ENCODE measurements at places on chromosomes 4 and X.
A peak's percentile ranks its signal among the peaks of the same experiment; 100 is the strongest.

DNA sequence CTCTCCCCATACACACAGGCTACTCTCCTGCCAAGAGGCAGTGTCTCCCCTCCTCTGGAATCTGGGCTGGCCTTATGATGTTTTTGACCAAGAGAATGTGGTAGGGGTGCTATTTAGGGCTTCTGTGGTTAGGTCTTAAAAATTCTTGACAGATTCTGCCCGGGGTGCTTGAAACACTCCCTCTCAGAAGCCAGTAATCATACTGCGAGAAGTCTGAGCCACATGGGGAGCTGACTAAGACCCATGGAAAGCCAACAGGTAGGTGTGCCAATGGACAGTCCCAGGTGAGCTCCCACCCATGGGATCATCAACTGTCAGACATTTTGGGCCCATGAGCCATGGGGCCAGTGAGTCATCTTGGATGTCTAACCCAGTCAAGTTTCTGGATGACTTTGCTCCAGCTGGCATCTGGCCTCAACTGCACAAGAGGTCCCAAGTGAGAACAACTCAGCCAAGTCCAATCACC lies 315.7 kb downstream of the FBXW7 start:
- no peak overlapping the region for H3K27ac ChIP-seq
- DNase-seq = no peak
- peaks cover 24% of the 10 kb centered on the region for H3K36me3 ChIP-seq
- H3K4me3 ChIP-seq = no peak overlapping the region

DNA sequence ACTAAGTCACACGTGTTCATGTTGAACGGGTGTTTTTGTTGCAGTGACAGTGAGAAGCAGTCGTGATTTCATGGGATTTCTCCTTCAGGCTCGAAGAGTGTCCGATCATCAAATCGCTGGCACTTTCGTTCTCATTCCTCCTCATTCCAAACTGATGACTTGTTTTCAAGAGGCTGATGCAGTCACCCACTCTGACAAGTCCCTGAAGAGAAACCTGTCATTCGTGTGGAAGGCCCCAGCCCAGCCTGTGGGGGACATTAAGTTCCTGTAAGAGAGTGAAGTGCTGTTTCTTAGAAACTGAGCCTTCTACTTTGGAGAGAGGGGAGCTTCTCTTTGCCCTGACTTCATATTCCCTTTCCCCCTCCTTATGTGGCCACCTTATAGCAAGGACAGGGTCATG lies 8.0 kb downstream of the REELD1 start:
- no peak overlapping the region for H3K4me3 ChIP-seq

DNA sequence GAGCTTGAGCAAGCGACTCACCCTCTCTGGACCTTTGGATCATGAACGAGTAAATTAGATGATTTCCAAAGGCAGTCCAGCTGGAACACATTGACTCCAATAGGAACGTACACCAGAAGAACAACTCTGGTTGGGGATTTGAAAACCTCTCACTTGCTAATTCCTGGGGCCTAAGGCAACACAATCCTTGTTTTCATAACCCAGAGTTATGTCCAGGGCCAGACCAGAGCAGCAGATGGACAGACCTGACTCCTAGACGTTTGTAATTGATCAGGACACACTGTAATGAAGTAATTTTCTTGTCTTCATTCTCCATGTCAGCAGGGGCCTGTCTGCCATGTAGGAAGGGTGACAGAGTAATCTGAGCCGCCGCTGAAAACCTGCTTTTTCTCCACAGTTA lies 283.9 kb downstream of the IDS start:
- no peak overlapping the region for H3K27ac ChIP-seq
- H3K4me3 ChIP-seq = no peak overlapping the region
- H3K4me1 ChIP-seq = no peaks in the 10 kb centered on the region
- DNase-seq = no peak
- H3K36me3 ChIP-seq = no peaks in the 10 kb centered on the region

- H3K4me3 ChIP-seq = no peak overlapping the region
- no peaks in the 10 kb centered on the region for H3K36me3 ChIP-seq
- H3K4me1 ChIP-seq = peaks cover 32% of the 10 kb centered on the region
- no peak for DNase-seq
Observed at GRCh38 chr4:149985981-149986380, 92.3 kb upstream of the DCLK2 start.

GRCh38 chr4:102599455-102599854 lies 98.3 kb downstream of the NFKB1 start:
- H3K4me3 ChIP-seq = peak overlapping the region; percentile 6
- no peak for DNase-seq
- H3K27me3 ChIP-seq = no peaks in the 10 kb centered on the region

DNA sequence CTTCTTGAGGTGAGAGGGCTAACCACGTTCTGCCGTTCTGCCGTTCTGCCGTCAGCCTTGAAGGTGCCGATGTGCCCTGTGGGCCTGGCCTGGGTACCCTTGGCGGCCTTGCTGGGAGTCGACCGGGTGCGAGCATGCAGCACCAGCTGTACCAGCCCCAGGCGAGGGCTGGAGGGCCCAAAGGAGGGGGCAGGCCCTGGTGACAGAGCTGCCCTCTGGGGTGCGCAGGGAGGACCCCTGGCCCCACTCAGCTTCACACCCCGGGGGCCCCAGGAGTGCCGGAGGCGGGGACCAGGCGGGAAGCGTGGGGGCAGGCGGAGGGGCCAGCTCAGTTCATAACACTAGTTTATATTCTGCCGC lies 22.1 kb downstream of the UVSSA start:
- H3K27ac ChIP-seq = no peak overlapping the region

GRCh38 chr4:46839128-46839527 lies 69.9 kb downstream of the COX7B2 start:
- H3K4me1 ChIP-seq = no peaks in the 10 kb centered on the region
- no peak overlapping the region for H3K27ac ChIP-seq
- no peak for DNase-seq
- no peaks in the 10 kb centered on the region for H3K27me3 ChIP-seq
- no peak overlapping the region for H3K4me3 ChIP-seq

DNA sequence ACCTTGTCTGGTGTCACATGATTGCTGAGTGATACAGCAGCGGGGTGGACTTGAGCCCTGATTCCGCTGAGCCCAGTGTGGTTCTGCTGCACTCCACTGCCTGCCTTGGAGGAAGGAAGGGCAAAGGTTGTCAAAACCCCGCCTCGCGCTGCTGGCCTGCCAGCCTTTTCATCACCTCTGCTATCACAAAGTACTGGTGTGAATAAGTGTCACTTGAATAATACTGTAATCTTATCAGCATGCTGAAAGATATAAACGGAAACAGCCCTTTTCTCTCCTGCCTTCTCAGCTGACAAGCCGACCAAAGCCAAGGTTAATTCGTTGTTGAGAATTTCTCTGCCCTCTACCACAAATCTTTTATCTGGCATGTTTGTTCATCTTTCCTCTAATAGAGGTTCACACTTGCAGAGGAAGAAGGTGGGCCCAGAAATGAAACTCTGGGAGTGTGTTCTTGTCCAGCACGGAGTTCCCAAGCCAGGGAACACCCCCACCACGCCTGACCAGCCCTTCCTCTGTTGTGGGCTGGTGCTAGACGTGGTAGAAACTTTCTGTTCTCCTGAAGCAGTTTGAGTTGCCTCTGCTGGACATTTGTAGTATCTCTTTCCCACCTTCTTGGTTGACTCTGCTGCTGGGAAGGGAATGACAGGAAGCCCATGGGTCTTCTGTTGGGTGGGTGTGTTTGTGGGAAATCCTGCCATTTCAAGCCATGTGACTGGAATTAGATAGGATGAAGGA lies 21.5 kb downstream of the FHDC1 start:
- H3K27ac ChIP-seq = no peak overlapping the region
- H3K36me3 ChIP-seq = no peaks in the 10 kb centered on the region
- no peaks in the 10 kb centered on the region for H3K4me1 ChIP-seq

GRCh38 chr4:110503270-110504083 lies 27.5 kb downstream of the ENPEP start:
- H3K36me3 ChIP-seq = no peaks in the 10 kb centered on the region
- no peak overlapping the region for H3K27ac ChIP-seq
- H3K27me3 ChIP-seq = peaks cover 13% of the 10 kb centered on the region
- H3K4me1 ChIP-seq = no peaks in the 10 kb centered on the region

DNA sequence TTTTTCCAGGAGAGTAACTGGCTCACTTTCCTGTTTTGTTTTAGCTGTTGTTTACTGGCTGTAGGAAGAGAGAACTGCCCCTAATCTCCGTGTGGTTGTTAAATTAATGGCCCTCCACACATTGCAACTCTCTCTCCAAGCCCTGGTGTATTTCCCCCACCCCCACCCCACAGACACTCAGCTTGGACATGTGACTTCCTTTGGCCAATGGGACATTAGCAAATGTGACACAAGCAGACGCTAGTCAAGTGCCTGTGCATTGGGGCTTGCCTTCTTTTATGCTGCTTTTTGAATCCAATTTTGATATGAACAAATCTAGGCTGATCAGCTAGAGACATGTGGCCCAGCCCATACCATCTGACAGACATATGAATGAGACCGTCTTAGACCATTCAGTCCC lies 59.6 kb upstream of the TAB3 start:
- H3K27ac ChIP-seq = no peak overlapping the region
- H3K4me3 ChIP-seq = no peak overlapping the region
- H3K36me3 ChIP-seq = no peaks in the 10 kb centered on the region
- H3K4me1 ChIP-seq = no peaks in the 10 kb centered on the region
- no peak for DNase-seq

GRCh38 chr4:87076690-87077358 lies 142.0 kb downstream of the AFF1 start:
- no peak overlapping the region for H3K27ac ChIP-seq
- H3K27me3 ChIP-seq = no peaks in the 10 kb centered on the region
- peaks cover 41% of the 10 kb centered on the region for H3K4me1 ChIP-seq
- H3K4me3 ChIP-seq = no peak overlapping the region
- H3K36me3 ChIP-seq = peaks cover 15% of the 10 kb centered on the region

DNA sequence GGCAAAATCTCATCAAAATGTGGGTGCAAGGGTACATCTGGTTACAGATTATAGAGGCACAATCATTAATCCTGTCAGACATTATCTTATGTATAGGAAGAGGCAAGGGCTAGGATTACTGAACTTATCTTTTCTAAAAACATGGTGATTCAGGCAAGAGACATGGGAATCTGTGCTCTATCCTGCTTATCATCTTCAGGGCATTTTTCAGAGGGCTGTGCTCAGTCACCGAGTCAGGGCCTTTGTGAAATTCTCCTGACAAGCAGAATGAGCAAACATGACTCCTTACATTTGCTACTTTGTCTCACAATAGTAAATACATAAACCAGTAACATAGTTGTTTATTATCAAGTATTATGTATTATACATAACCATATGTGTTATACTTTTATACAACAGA lies 84.2 kb upstream of the KCTD8 start:
- no peaks in the 10 kb centered on the region for H3K36me3 ChIP-seq
- no peak overlapping the region for H3K27ac ChIP-seq
- no peak overlapping the region for H3K4me3 ChIP-seq
- no peaks in the 10 kb centered on the region for H3K27me3 ChIP-seq
- H3K4me1 ChIP-seq = no peaks in the 10 kb centered on the region
- DNase-seq = no peak

DNA sequence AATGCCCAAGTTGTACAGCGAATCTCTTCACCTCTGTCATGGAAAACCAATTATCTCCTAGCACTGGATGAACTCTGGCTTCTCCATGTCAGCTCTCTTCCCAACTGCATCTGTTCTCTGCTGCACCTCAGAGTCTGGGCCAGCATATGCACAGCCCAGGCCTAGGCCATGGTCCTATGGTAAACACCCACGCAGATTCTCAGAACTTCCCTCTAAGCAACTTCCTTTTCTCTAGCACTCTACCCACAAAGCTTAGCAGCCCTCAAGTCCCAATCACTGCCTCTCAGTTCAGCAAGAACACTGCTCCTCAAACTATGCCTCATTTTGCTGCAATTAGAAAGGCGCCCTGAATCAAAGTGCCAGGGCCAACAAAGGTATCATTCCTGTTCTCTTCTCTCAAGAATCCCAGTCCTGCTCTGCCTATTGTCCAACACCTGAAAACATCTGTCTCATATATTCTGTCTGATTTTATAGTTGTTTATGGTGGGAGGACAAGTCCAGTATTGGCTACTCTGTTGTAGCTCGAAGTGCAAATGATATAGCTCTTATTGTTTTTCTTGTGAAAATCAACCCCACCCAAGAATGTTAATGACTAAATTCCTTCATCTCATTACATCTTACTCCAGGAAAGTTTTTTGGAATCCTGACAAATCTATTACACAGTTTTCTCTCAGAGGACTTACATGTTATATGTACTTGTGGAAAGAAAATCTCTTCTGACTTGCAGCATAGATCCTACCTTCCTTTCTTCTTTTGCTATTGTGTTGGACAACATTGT lies 85.4 kb downstream of the DCHS2 start:
- no peak overlapping the region for H3K27ac ChIP-seq
- no peak for DNase-seq
- H3K4me1 ChIP-seq = peaks cover 8% of the 10 kb centered on the region
- H3K27me3 ChIP-seq = peaks cover 10% of the 10 kb centered on the region

DNA sequence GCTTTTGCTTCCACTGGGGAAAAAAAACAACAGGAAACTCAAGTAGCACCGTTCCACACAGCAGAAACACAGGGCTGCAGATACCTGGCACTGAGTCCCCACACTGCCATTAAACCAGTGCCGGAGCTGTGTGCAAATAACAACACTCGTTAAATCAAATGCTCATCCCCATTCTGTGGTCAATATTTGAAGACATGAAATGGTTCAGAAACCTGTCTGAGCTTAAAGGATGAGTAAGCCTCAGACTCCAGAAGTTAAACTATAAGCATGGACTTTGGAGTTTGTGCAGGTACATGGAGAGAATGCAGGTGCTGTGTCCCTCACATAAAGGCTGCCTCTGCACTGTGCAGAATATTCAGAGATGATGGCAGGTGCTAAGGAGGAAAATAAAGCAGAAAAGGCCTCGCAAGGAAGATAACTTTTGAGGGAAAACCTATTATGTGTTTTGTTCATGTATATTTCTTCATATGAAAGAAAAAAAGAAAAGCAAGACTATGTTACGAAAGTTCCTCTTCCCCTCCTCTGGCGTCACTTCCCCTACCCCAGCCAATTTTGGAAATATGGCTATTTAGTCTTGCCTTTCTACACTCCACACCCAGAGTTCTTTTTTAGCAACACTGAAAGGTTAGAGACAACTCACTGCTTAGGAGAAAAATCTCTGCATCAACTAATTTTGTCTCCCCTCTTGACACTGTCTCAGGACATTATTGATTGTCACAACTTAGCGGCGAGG lies 4.6 kb downstream of the MPP1 start:
- H3K27me3 ChIP-seq = peaks cover 4% of the 10 kb centered on the region
- peaks cover 79% of the 10 kb centered on the region for H3K4me1 ChIP-seq
- H3K4me3 ChIP-seq = peak overlapping the region; percentile 52
- H3K36me3 ChIP-seq = peaks cover 3% of the 10 kb centered on the region

DNA sequence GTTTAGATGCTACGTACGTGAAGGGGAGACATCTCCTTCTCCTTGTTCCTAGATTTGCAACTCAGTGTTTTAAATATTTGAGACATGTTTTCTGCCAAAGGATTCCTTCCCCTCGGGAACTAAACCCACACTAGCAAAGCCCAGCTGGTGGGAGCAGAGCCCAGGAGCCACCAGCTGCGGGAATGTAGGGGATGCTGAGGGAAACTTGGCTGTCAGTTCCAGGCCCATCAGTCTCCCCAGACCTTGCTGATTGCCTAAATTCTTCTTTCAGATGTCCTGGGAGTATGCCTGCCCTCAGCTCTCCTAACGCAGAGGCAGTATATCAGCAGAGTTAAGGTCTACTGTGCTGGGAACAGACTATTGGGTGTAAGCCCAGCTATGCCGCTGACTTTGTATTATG lies 630.0 kb upstream of the TENM3 start:
- no peak overlapping the region for H3K4me3 ChIP-seq
- no peaks in the 10 kb centered on the region for H3K27me3 ChIP-seq
- no peaks in the 10 kb centered on the region for H3K4me1 ChIP-seq
- H3K36me3 ChIP-seq = no peaks in the 10 kb centered on the region
- DNase-seq = no peak
